ENCODE measurements at places on chromosomes 4 and X.

- no peak for DNase-seq
These were observed 105.2 kb downstream of the PDE5A start for GRCh38 chr4:119523399-119523798.

DNA sequence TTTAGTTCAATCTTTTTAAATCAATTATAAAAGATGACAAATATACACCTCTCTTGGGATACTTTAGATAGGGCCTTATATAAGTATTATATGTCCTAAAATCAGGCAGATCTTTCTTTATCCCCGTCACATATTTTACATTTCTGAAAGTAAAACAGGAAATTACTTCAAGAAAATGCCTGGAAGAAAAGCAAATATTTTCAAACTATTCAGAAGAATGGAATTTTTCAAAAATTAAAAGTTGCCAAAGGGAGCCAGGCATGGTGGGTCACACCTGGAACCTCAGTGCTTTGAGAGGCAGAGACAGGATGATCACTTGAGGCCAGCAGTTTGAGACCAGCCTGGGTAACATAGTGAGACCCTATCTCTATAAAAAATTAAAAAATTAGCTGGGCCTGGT, 34.4 kb downstream of the MGARP start:
- DNase-seq = no peak

- DNase-seq = no peak
These were observed 35.5 kb downstream of the F8 start for GRCh38 chrX:154986826-154987575.

DNA sequence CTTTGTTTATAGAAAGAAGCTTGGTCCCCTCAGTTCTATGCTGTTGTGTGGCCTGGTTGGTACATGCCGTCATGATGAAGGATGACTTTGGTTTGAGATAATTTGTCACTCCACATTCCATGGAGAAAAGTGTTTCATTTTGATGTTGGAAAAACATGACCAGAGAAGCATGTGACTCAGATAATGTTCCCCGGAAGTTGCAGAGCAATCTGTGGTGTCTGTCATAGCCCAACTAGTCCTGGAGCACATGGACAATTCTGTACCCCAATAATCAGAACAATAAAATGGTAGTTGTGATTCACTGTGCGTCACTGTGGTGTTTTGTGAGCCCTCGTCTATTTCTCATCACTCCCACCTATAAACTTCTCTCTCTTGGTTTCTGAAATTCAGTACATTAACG, 85.1 kb downstream of the PDK3 start:
- DNase-seq = no peak

- no peak for DNase-seq
These were observed 43.5 kb upstream of the PRDX4 start for GRCh38 chrX:23623797-23624196.

DNA sequence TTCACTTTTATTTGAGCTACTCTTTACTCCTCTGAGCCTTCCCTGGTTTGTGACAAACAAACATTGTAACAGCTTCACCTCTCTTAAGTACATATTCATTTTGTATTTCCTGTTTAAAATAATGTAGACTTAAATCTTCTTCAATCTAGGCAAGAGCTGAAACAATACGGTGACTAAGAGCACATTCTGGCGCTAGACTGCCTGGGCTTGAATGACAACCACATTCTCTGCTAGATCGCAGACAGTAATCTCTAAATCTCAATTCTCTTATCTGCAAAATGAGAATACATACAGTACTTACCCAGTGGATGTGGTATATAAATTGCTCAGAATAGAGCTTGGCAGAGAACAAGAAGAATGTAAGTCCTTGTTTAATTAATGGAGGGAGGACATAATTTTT, 144.8 kb downstream of the ARAP2 start:
- no peak for DNase-seq

- DNase-seq = no peak
These were observed 137.6 kb downstream of the CPZ start for GRCh38 chr4:8730159-8730558.

GRCh38 chr4:186081202-186081807, 12.3 kb downstream of the TLR3 start:
- peak; percentile 86 for DNase-seq

GRCh38 chr4:167014944-167015343, 219.3 kb downstream of the SPOCK3 start:
- DNase-seq = no peak

GRCh38 chrX:70916754-70917153, 8.2 kb upstream of the TEX11 start:
- no peak for DNase-seq

GRCh38 chr4:94680176-94680862, 77.4 kb upstream of the BMPR1B start:
- no peak for DNase-seq

DNA sequence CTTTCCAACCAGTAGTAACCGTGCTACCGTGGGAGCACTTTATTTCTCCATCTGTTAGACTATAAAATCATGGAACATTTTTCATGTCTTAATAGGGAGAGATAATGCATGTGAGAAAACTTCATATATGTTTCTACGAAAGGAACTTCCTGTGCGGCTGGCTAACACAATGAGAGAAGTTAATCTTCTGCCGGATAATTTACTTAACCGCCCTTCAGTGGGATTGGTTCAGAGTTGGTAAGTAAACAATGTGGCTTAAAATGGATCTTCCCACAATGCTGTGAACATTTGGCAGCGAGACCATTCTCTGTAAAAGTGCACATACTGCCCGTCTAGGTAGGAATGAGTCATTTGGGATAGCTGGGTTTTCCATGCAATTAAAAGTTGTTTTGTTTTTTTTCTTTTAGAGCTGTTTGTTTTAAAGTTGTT, 29.6 kb downstream of the PDK3 start:
- no peak for DNase-seq

DNA sequence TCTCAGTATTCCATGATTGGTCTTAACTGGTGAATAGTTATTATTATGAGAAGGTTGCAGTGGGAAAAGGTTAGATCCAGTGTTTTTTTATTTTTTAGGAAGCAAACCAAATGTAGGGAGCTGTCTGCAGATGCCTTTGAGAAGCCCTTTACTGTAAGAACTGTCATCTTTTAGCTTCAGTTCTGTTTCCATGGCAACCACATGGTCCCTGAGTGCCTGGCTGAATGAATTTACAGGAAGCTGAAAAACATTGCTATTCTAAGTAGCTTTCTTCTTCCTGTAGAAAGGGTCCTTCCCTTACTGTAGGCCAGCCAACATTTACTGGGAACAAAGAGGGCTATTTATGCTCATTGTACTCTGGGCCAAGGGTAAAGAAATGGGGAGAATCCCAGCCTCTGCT, 103.3 kb downstream of the DCLK2 start:
- DNase-seq = peak; percentile 15

GRCh38 chr4:40887764-40888131, 138.0 kb downstream of the NSUN7 start:
- DNase-seq = no peak

DNA sequence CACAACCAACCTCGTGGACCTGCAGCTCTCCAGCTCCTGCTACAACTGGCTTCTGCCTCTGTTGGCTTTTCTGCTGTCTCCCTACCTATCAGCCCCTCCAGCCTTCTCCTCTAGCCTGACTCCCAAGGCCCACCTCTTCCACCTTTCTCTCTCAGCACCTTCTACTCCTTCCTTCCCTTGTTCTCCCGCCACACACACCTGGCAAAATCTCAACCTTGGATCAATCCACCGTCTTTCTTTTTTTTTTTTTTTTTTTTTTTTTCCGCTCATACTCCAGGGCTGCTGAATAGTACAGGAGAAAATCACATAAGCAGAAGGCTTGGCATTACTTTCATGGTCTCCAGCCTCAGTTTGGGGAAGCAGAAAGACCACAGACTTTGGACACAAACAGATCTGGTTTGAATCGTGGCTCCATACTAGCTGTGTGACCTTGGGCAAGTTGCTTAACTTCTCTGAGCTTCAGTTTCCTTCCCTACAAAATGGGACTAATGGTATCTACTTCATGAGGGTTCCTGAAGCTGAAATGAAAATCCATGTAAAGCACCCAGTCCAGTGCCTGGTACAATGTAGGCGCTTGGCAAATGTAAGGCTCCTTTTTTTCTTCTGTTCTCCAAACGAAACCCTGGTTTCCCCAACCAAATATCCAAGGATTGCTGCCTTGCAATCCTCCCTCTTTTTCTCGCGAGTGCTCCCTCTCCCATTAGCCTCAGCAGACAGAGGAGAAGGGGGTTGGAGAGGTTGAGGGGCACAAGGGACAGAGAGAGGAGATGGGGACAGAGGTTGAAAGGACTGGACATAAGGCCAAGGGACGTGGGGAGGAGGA, 1.7 kb downstream of the FGD1 start:
- no peak for DNase-seq

GRCh38 chr4:101102114-101102742, 245.1 kb downstream of the PPP3CA start:
- no peak for DNase-seq

- DNase-seq = no peak
These were observed 42.0 kb downstream of the PHKA2 start for GRCh38 chrX:18941896-18942295.

DNA sequence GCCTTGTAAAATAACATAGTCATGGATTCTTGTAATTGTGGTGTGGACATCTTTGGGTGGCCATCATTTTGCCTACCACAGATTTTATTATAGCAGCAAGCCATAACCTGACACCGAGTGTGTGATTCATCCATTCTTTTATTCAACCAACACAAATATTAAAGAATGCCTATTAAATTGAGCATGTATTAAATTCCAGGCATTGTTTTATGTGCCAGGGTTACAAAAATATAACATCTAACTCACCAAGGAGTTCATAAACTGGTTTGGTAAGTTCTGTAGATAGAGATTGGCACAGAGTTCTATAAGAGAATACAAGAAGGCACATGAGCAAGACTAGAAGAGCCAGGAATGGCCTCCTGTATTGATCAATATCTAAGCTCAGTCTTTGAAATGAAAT, 18.0 kb downstream of the NBDY start:
- no peak for DNase-seq

DNA sequence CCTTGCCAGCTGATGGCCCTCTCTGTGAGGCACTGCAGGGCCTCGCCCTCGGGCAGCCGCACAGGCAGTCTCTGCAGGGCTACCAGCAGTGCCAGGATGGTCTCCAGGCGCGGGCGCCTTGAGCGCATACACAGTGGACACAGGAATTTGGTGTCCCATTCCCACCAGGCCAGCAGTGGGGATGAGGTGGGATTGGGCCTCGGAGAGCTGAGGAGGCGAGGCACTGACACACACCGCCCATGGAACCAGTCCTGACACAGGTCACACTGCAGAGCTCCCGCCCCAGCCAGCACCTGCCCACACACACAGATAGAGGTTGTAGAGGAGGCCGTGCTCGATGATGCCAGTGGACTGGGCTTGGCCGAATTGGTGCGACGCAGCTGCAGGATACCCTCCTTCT, 30.7 kb downstream of the KDM5C start:
- DNase-seq = no peak

DNA sequence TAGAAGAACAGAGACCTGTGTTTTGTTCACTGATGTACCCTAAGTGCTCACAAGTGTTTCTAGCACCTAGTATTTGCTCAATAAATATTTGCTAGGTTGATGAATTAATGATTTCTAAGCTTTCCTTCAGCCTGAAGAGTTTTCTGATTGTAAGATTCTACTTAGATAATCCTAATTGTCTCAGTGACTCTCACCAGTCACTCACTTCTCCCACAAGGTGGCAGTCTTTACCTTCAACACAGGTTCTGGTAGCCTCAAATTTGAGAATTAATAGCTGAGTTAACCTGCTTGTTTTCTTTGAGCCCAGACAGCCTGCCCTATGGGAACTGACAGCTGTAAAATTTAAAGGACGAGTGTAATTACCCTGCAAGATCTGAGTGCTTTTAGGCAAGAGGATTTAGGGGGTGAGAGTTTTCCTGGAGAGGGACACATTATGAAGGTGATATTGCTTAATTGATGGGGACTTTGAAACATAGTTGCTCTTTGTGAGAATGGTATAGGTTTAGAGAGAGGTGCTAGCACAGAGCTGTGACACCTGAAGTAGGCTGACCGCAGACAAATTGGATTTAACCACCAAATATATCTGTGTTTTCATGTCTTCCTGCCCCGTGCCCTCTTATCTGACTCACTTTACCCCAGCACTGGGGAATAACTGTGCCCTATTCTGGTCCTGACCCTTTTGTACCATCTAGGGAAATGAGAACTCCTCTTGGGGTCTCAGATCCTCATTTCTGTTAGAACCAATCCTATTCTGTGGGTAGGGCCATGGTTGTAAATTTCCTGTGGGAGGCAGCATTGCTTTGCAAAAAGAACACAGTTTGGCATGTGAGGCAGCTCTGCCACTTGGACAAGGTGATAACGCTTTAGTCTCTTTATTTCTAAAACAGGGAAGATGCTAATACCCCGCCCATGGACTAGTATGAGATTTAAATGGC, 27.7 kb downstream of the CD38 start:
- peak; percentile 17 for DNase-seq

GRCh38 chr4:13766761-13767540, 139.4 kb upstream of the BOD1L1 start:
- DNase-seq = no peak

DNA sequence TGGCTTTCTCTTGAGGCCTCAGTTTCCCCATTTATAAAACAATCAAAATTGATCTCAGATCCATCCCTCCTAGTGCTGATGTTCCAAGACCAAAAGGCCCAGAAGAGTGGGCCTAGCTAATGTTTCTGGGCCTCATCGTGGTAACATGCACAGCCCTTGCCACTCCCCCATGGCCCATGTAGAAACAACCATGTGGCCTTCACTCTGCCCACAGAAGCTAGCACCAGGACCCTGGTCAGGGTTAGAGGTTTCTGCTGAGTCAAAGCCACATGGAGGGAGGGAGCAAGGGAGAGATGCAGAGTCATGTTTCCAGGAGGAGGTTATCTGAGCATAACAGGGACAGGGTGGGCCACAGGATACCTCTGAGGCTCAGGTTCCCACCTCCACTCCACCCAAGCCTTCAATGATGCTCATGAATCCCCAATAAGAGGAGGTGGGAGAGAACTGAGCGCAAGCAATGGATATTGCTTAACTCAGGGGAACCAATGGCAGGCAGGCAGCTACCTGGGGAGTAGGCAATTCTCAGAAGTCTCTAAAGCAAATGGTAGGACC, 16.9 kb downstream of the OTUD5 start:
- DNase-seq = no peak

DNA sequence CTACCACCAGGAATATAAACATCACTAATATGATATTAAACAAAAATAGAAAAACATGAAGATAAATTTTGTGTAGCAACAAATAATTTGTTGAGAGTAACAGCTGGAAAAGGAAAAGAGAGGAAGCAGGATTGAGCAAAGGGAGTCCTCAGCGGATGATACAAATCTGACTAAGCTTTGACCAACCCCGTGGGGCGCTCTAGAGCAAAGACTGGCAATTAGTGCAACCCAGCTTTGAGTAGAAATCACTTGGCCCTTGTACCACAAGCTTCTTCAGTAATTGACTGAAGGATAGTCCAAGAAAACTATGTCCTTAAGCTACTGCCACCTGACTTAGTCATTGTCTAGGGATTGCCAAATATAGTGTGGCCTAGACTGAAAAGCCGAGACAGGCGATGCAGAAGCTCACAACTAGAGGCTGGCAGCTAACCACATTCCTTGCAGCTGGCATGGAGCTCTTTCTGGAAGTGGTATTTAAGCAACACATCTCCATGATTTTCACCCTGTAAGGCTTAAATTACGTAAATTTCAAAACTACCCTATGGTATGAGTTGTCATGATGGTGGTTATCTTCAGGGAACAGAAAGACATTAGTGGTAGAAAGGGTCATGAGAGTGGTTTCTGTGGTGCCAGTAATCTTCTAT, 396.0 kb downstream of the PDGFC start:
- DNase-seq = no peak
